ENCODE measurements at places on chromosomes 7 and 10. TPM values are rescaled to one million over a fixed set of nuclear protein-coding genes. Genes with fewer than 3 reads are reported as not detected.

GRCh38 chr7:92717993-92718716, 118.2 kb downstream of the CDK6 start:
- DNase-seq = no peak

DNA sequence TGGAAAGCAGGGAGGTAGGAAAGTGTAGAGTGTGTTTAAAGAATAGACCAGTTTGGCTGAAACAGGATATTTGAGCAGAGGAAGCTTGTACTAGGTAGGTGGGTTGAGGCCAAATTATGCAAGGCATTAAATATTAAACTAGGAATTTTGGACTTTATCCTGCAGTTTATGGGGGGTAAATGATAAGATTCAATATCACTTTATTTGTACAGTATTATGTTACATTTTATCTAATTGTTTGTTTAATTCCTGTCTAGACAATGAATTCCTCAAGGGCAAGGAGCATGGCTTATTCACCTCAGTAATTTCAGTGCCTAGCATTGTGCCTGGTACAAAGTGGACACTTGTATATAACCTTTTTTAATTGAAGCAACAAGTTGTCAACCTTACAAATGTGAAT, 125.9 kb downstream of the CFTR start:
- no peak for DNase-seq

DNA sequence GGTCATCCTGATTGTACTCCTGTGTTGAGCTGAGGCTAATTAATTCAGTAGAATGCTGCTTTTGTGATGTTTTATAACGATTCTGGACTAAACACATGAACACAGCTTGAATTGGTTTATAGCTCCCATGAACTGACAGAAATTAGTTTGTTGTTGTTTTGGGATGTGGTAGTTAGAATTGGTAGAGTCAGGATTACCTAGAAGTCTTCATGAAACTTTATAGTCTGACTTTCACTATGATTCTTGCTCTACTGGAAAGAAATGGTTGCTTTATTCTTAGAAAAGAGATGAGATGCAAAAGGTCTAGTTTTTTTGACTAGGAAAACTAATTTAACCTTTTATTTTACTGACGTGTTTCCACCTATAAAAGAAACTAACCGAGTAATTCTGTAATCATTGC, 23.4 kb upstream of the TRUB1 start:
- DNase-seq = no peak

DNA sequence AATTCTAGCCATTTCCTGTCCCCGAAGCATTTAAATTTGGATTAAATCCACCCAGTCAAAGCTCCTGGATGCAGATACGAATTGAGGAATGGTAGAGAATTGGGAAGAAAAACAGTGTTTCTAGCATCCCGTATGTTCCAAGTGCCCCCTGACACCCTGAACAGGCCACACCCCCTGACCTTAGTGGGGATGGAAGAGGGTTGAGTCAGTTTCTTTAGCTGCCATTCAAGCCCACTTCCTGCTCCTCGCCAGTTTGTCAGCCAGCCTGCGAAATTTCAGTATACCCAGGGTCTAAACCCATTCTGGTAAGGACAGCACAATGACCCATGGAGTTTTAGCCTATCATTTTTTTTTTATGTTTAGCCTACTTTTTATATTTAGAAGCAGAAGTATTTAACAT, 101.1 kb downstream of the PKD1L1 start:
- DNase-seq = no peak

DNA sequence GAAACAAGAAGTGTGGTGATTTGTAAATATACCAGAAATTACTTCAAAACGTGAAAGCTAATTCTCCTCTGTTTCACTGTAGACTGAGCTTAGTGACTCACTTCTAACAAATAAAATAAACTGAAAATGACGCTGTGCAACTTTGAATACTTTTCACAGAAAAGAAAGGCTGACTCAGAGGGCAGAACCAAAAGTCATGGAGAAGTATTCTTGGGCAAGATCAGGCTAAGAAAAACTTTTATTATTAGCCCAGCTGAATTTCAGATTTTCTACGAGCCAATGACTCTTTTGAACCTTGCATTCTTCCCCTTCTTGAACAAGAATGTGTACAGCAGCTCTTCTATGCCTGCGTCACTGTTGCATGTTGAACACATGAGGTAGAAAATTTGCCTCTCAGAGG, 527.3 kb upstream of the GHITM start:
- DNase-seq = no peak

GRCh38 chr10:84198206-84198915, 4.0 kb downstream of the CDHR1 start:
- no peak for DNase-seq

- DNase-seq = no peak
Observed at GRCh38 chr10:87878664-87879459, 15.4 kb downstream of the PTEN start.

DNA sequence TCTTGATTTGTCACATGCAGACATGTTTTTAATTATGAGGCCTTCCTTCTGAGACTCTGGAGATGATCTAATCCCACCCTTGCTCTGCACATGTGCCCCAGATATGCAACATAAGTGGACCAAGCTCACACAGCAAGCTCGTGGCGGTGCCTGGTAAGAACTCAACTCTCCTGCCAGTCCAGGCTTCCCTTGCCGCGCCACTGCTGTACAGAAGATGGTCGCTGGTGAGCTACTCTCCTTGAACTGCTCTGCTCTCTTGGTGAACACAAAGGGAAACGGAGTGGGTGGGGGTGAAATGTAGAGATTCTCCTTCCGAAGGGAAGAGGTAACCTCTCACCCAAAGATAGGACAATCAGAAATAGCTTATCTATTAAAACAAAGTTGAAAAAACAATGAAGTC, 25.7 kb downstream of the MYOF start:
- DNase-seq = no peak

GRCh38 chr7:93544691-93545090, 29.8 kb downstream of the CALCR start:
- DNase-seq = no peak

- DNase-seq = no peak
Observed at GRCh38 chr10:44015702-44016500, 367.2 kb upstream of the ZNF32 start.

DNA sequence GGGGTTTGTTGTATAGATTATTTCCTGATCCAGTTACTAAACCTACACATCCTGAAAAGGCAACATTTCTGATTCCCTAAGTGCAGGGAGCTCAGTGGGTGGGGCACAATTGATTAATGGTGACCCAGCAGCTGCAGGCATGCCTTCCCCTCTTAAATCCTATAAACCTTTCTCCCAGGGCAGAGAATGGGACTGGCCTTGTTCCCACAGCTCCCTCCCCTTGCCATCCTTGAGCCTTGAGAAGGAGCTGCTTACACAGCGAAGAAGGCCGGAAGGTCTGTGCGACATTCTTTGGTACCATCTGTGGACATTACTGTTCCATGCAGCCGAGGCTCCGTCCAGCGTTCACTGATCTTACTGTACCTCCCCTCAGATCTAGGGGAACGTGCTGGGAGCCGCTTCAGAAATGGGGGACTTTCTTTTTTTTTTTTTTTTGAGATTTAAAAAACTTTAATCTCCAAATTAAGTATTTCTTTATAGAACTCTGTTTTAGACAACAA, 14.3 kb downstream of the KLF6 start:
- DNase-seq = no peak

GRCh38 chr10:124288486-124288885, 130.2 kb downstream of the OAT start:
- DNase-seq = no peak

DNA sequence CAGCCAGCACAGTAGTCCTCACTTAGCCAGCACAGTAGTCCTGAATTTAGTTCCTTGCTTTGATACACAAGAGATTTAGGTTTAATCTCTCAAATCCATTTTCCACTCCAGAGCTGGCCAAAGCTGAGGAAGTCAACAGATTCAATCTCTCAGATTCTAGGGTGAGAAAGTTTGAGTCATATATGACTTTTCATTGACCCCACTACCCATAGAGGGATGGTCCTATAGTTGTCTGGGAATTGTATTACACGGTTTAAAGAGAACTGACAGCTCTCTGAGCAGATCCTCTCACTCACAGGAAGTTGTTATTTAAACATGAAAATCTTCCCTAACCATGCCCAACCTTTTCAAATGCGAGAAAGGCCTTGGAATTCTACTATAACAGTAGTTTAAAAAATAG, 641.8 kb upstream of the SEMA3D start:
- no peak for DNase-seq

DNA sequence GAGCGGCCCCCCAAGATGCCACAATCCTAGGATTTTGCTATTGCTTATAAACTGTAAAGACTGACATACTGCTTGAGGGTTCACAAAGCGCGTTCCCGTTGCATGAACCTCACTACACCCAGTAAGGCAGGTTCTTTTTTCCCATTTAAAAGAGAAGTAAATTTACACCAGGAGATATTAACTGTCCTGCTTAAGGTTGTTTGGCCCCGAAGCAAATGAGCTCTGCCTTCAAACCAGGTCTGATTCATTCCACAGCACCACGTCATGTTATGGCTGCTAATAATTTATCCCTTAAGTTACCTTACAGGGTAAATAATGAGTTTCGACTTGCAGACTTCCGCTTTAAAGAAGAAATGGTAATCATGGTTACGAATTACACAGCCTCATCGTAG, 559 bp upstream of the FKBP14 start:
- DNase-seq = no peak

DNA sequence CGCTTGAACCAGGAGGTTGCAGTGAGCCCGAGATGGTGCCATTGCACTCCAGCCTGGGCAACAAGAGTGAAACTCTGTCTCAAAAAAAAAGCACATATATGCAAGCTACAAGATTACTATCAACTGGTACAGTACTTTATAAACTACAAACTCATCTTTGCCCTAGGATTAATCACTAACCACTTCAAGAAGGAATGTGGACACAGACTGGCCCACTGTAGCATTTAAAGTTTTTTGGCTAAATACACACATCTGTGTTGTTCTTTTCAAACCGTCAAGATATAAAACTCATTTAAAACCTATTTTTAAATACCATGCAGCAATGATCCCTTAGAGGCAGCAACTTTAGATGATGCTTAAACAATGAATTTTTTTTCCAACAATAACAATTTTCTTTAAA, 205.4 kb downstream of the IMMP2L start:
- no peak for DNase-seq

DNA sequence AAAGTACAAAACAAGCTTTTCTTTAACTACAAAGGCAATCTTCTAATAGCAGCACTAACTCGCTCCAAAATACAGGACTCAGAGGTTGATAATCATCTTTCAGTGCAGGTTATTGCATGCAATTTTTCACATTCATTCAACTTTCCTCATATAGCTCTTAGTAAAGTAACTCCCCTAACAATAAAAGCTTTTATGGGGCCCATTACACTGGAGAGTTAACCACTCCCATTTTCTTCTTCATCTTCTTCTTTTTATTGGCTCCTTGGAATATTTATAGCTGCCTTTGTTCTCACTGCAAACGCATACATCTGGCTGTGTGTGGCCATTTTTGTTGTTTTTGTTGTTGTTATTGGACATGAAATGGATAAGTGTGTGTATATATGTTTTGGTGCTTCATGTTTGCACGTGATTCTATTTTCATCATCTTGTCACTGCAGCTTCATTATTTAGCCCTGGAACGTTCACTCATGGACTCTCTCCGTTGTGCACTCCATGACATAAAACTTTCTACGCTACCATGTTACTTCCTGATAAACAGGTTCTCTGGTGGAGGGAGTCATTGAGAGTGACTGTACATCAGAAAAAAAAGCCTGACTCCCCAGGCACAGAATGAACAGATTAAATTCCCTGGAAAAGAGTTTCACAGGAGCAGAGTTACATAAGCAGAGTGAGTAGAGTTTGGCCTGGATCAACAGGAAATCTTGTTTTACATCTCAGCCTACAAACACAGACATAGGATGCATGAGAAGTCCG, 236.4 kb upstream of the SP4 start:
- DNase-seq = no peak

DNA sequence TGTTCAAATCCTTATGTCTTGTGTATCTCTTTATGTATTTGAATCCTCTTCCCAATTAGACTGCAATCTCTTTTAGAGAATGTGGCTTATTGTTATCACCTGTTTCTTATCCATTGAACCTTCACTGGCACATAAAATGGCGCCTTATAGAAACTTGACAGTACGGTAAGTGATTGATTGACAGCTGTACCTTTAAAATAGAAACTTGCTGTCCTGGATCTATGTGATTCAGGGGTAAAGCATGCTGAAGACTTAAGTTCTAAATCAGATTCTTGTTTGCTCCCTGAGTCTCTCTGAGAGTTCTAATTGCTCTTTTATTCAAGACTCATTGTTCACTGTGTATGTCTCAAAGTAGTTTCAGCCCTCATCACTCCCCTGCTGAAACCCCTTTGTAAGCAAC, 91.3 kb downstream of the CACNB2 start:
- no peak for DNase-seq

Gene ADAMTS14
- 1.1 TPM for polyA plus RNA-seq

Gene WIPF3
- polyA plus RNA-seq = 5.9 TPM

Gene GBX1
- polyA plus RNA-seq = 0.22 TPM

Gene BHLHA15
- not detected for polyA plus RNA-seq

Gene NANOS1
- polyA plus RNA-seq = 4.3 TPM

Gene ZNF503
- 45.2 TPM for polyA plus RNA-seq

Gene TMEM196
- not detected for polyA plus RNA-seq

Gene LZTS2
- polyA plus RNA-seq = 48.9 TPM

Gene OR2A5
- polyA plus RNA-seq = 0.18 TPM

Gene SLC29A3
- polyA plus RNA-seq = 7.0 TPM

Gene OSBPL3
- 27.6 TPM for polyA plus RNA-seq

Gene CCDC146
- 33.8 TPM for polyA plus RNA-seq

Gene GJD4
- 0.13 TPM for polyA plus RNA-seq

Gene OR6B1
- not detected for polyA plus RNA-seq

Gene TMEM213
- polyA plus RNA-seq = 39.2 TPM
